ENCODE measurements at places on chromosomes 3 and 15.

GRCh38 chr3:181839039-181839915 lies 127.6 kb downstream of the SOX2 start:
- DNase-seq, result no peak

GRCh38 chr15:38130740-38131498 lies 121.7 kb upstream of the SPRED1 start:
- DNase-seq, result peak; percentile 84

DNA sequence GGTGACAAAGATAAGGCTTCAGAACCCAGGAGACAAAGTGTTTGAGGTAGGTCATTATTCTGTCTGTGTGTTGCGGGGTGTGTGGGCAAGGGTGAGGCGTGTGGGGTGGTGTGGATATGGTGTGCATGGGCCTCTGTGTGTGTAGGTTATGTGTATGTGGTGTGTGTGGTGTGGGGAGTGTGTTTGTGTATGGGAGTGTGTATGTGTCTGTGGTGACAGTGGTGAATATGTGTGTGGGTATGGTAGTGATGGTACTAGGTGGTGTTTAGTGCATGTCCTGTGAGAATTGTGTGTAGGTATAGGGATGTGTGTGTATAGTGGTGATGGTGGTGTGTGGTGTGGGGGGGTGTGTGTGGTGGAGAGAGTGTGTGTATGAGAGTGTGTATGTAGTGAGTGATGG lies 16.2 kb upstream of the ETV5 start:
- no peak for DNase-seq

- peak; percentile 71 for DNase-seq
Observed at GRCh38 chr3:152466784-152467183, 198.1 kb downstream of the MBNL1 start.

DNA sequence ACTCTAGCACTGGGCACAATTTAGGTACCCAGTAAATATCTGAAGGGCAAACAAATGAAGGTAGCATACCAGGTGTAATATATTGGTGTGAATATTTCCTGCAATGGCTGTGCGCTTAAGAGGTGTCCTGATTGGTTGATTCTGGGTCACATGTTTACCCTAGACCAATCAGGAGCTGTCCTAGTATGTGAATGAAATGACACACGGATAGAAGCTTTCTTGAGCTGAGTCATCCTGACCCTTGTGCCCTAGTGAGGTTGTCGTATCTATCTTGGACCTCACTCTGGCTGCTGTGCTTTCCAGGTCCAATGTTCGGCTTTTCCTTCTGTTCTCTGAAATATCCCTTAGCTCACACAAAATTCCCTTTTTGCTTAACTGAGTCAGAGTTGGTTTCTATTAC lies 58.1 kb upstream of the FOXP1 start:
- peak; percentile 14 for DNase-seq

- no peak for DNase-seq
Observed at GRCh38 chr3:186839874-186840641, 2.5 kb upstream of the ADIPOQ start.

DNA sequence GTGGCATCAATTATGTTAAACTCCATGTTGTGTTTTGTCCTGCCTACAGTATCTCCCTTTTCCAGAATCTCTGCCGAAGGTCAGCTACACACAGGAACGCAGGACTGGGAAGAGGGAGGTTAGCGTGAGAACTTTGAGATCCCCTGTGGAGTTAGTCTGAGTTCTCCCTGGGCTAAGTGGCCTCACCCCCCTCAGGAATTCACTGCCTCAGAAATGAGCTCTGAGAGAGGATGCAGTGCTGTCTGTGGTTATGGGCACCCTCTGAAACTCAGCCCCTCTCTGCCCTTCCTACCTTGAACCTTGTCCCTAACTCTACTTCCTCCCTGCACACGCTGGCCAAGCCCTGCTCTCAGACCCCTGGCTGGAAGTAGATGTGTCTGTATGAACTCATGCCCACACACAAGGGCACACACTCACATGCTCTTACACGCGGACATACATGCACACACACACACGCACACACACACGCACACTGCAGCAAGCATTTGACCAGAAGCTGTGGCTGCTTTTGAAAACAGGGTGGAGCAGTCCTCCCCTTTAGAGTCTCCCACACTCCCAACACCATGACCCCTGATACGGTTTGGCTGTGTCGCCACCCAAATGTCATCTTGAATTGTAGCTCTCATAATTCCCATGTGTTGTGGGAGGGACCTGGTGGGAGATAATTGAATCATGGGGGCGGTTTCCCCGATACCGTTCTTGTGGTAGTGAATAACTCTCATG lies 5.3 kb upstream of the VIPR1 start:
- peak; percentile 98 for DNase-seq

- DNase-seq, result no peak
Observed at GRCh38 chr3:117248153-117248552, 538.6 kb downstream of the TUSC7 start.

DNA sequence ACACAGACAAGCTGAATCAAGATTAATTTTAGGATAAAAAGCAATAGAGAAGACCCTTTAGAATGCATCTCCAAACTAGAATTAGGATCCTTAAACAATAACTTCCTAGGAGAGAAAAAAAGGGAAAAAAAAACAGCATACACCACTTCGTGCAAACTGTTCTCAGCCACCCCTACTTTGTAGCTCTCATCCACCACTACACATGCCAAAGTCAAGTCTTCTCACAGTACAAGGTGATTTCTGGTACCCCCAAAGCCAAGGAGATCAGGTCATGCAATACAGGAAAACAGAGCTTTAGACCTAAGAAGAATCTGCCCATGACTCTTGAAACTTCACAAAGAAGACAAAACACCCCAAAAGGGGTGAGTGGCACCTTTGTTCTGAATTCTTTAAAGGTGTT lies 166.9 kb downstream of the SUCNR1 start:
- DNase-seq, result no peak

- no peak for DNase-seq
Observed at GRCh38 chr3:23657647-23658046, 148.1 kb upstream of the UBE2E1 start.

GRCh38 chr15:58506064-58506490 lies 74.3 kb downstream of the LIPC start:
- peak; percentile 14 for DNase-seq

GRCh38 chr3:110900576-110900975 lies 171.0 kb upstream of the NECTIN3 start:
- peak; percentile 65 for DNase-seq

- DNase-seq, result no peak
Observed at GRCh38 chr3:134917631-134918030, 122.6 kb downstream of the EPHB1 start.

- no peak for DNase-seq
Observed at GRCh38 chr3:61981060-61981459, 392.3 kb downstream of the FEZF2 start.

DNA sequence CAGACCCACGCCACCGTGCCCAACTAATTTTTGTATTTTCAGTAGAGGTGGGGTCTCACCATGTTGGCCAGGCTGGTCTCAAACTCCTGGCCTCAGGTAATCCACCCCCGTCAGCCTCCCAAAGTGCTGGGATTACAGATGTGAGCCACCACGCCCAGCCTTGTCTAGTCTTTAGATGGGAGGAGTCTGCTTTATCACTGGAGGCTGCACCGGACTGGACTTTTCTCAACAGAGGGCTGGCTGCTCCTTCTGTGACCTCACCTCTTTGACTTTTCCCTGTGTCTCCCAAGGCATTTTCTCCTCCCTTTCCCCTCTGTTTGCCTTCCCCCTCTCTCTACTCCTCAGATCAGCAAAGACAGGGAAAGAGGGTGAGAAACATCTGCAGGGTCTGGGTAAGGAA lies 28.5 kb downstream of the SLCO2A1 start:
- DNase-seq, result no peak

DNA sequence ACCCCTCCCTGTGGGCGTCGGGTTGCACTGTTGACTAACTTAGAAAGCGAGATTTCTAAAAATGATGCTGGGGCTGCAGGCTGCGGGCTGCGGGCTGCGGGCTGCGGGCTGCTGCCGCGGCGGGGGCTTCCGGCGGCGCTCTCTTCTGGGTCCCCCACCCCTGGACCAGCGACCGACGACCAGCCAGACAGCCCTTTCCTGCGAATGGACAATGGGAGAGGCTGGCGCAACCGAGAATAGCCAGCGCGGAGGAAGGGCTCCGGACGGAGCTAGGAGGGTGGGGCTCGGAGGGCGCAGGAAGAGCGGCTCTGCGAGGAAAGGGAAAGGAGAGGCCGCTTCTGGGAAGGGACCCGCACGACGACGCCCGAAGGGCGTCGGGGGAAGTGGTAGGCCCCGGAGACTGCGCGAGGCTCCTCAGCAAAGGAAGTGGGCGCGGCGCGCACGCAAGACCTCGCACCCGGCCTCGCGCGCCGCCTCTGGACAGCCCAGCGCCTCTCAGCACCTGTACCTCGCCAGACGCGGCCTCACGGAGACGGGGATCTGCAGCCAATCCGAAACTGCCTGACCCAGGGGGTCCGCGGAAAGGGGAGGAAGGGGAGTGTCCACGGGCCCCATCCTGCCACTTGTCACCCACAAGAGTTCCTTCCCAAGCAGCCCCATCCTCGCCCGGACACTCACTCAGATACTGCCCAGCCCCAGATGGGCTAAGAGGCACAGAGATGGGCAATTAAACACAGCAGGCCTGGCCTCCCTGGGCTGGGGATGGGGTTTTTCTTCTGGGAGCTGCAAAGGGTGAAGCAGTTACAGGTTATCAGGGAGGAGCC lies 70.7 kb downstream of the SLC12A8 start:
- DNase-seq, result no peak

DNA sequence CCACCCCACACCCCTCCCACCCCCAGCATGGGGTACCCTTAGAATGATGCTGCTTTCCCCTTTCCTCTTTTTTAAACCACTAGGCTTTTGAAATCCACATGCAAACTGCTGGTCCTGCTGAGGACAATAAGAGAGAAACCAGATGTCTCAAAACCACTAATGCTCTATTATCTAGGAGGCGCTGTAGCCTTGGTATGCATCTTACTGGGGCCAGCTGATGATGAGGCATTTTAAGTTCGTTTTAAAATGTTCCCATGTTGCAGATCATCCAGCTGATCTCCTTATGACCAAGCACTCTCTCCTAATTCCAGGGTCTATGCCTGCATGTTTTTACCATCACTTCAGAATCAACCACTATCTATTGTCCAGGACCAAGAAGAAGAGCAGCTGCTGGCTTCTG lies 1.3 kb downstream of the NME9 start:
- DNase-seq, result peak; percentile 19

DNA sequence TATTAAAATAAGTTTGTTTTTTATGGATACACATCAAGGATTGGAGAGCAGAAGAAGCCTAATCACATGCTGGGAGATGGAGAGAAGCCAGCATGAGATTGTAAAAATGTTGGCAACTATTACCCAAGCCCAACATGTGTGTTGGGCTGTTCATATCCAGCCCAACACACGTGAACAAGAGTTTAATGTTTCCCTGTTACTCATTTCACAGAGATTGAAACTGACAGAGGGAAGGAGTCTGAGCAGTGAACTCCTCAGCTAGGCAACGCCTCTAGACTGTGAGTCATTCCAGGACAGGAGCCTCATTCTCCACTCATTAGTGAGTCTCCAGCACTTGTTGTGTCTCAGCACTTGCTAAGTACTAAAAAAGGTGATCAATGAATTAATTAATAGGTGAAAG lies 43.2 kb upstream of the CMSS1 start:
- peak; percentile 91 for DNase-seq

- DNase-seq, result no peak
Observed at GRCh38 chr15:65050270-65050669, 5.1 kb downstream of the SLC51B start.

DNA sequence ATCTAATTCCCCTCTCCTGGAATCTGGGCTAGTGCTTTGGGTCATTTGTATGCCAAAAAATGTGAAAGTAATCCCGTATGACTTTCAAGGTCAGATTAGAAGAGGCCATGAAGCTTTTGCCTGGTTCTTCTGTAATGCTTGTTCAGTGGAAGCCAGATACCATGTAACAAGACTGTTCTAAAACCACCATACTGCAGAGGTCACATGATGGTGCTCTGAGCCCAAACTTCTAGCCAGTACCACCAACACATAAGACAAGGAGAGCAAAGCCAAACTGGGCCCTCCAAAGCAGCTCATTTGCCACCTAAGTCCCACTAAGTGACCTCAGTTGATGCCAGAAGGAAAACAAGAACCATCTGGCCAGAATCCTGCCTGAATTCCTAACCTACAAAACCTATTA lies 64.3 kb upstream of the MELTF start:
- DNase-seq, result no peak

- DNase-seq, result peak; percentile 57
Observed at GRCh38 chr3:192835818-192836815, 81.5 kb downstream of the MB21D2 start.

GRCh38 chr15:39188930-39189329 lies 391.9 kb upstream of the THBS1 start:
- DNase-seq, result peak; percentile 93

- DNase-seq, result peak; percentile 27
Observed at GRCh38 chr3:140296796-140297352, 361.9 kb downstream of the CLSTN2 start.

- DNase-seq, result no peak
Observed at GRCh38 chr3:15578289-15578867, 23.0 kb downstream of the HACL1 start.

DNA sequence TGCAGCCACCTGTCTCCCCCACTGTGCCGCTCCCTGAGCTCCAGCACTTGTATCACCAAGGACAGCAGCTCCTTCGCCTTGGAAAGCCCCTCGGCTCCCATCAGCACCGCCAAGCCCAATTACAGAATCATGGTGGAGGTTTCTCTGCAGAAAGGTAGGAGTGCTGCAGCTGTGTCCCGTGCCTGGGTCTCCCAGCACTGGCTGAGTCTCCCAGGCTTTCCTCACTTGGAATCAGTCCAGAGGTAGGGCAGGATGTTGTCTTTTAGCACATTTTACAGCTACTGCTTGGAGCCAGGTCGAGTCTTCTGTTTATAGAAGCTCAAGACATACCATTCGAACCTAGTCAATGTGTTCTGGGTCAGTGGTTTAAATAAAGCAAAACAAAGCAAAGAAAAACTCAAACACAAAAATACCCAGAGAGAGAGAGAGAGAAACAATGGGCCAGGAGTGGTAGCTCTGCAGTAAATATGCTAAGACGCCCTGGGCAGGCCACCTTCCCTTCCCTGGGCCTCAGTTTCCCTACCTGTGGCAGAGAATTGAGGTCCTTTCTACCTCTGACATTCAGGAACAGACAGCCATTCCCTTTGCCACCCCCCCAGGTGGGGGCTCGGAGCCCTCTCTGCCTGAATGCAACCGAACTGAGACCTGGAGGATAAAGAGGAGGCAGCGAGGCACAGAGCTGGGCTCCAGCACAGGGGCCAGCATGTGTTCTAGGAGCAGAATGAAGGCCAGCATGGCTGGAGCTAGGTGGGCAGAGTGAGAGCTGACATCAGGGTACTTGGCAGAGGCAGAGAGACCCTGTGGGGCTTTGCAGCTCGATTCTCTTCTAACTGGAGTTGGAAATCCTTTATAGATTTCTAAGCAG lies 44.1 kb downstream of the STARD5 start:
- DNase-seq, result peak; percentile 68

- DNase-seq, result no peak
Observed at GRCh38 chr3:66303491-66303901, 82.7 kb downstream of the SLC25A26 start.

- DNase-seq, result peak; percentile 70
Observed at GRCh38 chr3:124928333-124929202, 6.0 kb downstream of the MUC13 start.

- no peak for DNase-seq
Observed at GRCh38 chr3:116886202-116886893, 176.8 kb downstream of the TUSC7 start.
